ENCODE measurements at places on chromosomes 3 and 15. TPM values are rescaled to one million over a fixed set of nuclear protein-coding genes. Genes with fewer than 3 reads are reported as not detected.

Gene FAM81A
- total RNA-seq = not detected

Gene DLEC1
- 17.8 TPM for total RNA-seq

Gene GOLGA6A
- not detected for total RNA-seq

Gene PODXL2
- total RNA-seq = 2.0 TPM

Gene TCF12
- 78.0 TPM for total RNA-seq

GRCh38 chr3:186902154-186902553 lies 28.2 kb upstream of the ST6GAL1 start:
- DNase-seq = no peak

DNA sequence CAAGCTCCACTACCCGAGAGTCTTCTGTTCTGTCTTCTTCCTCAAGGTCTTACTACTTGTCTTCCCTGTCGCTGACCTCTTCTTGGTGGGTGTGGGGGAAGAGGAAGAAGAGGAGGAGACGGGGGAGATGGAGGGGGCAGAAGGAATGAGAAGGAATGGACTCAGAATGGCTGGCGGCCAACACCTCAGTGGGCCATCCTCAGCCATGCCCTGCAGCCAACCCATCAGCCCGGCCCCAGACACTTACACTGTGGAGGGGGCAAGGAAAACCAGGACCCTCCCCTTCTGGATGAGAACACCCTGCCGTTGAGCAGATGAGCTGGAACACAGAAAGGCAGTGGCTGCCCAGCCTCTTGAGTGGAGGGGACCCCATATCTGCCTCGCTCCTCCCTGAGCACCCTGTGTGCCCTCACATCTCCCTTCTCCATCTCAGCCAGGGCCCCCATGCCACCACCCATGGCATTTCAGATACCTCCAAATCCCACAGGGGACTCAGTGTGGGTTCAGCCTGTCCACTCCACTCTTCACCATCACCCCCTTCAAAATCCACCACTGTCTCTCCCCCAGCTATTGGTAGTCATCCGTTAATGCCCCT lies 45.5 kb upstream of the PRR23E start:
- DNase-seq = no peak

GRCh38 chr3:25581823-25582222 lies 82.9 kb downstream of the TOP2B start:
- DNase-seq = no peak

GRCh38 chr3:29919571-29919970 lies 638.7 kb downstream of the RBMS3 start:
- no peak for DNase-seq

GRCh38 chr3:9139366-9139765 lies 110.1 kb downstream of the SRGAP3 start:
- DNase-seq = no peak

DNA sequence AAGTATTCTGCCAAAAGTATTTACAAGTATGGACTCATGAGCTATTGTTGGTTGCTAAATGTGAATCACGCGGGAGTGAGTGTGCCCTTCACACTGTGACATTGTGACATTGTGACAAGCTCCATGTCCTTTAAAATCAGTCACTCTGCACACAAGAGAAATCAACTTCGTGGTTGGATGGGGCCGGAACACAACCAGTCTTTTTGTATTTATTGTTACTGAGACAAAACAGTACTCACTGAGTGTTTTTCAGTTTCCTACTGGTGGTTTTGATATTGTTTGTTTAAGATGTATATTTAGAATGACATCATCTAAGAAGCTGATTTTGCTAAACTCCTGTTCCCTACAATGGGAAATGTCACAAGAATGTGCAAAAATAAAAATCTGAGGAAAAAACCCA lies 30.3 kb downstream of the SYNM start:
- no peak for DNase-seq

- DNase-seq = no peak
Observed at GRCh38 chr3:138943724-138944653, 2.9 kb downstream of the FOXL2 start.

All from T-cell (primary cell).